Naive thymus-derived CD8-positive, alpha-beta T cell (primary cell): ENCODE measurements at places on chromosomes 1 and 21. TPM values are rescaled to one million over a fixed set of nuclear protein-coding genes. Genes with fewer than 3 reads are reported as not detected.

DNA sequence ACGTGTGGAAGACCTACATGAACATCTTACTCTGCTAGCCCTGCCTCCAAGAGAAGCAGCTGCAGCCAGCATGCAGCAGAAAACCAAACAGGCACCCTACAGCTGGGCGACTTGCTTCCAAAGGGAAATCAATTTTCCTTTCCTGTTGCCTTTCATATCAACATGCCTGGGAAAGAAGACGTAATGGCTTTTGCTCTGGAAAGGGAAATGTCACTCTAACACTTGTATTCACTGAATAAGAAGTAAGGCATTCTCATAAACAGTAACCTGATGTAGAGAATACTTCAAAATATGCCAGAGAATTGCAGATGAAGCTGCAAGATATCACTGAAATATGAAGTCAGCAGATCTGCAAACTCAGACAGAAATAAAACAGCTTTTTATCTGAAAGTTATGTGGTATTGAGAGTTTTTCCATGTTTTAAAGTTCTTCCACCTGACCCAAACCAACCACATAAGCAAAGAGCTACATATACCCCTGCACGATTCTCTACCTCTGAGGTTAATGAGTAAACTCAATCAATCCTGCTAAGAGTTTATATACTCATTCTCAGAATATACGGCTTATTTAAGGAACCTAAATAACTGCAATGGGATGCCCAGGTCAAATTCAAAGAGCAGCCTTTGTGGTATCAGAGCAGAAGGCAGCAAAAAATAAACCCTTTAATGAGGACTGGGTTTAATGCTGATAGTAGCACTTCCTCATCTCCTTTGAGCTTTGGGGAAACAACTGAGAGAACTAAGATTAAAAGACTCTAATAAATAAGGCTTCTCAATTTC is 150.9 kb downstream of the RERE start:
- no peak for DNase-seq
- H3K36me3 ChIP-seq = no peaks in the 10 kb centered on the region
- peaks cover 38% of the 10 kb centered on the region for H3K4me1 ChIP-seq
- H3K27ac ChIP-seq = no peak overlapping the region
- H3K27me3 ChIP-seq = no peaks in the 10 kb centered on the region
- no peak overlapping the region for H3K4me3 ChIP-seq

GRCh38 chr1:110462964-110463363 is 12.0 kb downstream of the PROK1 start:
- DNase-seq = no peak
- no peak overlapping the region for H3K27ac ChIP-seq
- H3K4me1 ChIP-seq = no peaks in the 10 kb centered on the region
- no peak overlapping the region for H3K4me3 ChIP-seq

The RIPPLY3 gene
- not detected for total RNA-seq

DNA sequence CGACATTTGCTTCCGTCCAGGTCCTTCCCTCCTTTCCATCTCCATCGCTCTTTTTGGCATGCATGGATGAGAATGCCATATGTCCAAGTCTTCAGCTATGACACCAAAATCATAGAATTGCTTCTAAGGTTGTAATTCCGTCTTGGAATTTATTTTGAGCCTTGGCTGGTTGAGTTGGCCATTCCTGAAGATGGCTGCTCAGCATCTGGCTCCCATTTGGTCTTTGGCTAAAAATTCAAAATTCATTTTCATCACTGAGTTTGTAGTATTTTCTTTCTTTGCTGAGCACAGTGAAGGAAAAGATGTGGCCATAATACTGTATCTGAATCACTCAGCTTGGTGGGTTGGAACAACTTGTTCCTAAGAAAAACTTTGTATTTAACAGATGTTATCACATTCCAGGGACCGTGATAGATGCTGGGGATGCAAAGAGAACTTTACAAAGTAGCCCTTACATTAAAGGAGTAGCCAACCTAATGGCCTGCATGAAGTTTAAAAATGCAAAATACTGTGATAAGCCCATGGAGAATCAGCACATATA is 15.6 kb downstream of the JUN start:
- H3K27ac ChIP-seq = no peak overlapping the region
- H3K27me3 ChIP-seq = peaks cover 4% of the 10 kb centered on the region
- H3K4me1 ChIP-seq = peaks cover 4% of the 10 kb centered on the region
- DNase-seq = no peak
- no peak overlapping the region for H3K4me3 ChIP-seq

The LAMC1 gene
- 0.93 TPM for total RNA-seq

GRCh38 chr1:165871311-165872067 is 44.1 kb downstream of the UCK2 start:
- no peak overlapping the region for H3K27ac ChIP-seq
- peaks cover 3% of the 10 kb centered on the region for H3K27me3 ChIP-seq
- DNase-seq = no peak
- peaks cover 54% of the 10 kb centered on the region for H3K4me1 ChIP-seq

The LYPD8 gene
- total RNA-seq = not detected

DNA sequence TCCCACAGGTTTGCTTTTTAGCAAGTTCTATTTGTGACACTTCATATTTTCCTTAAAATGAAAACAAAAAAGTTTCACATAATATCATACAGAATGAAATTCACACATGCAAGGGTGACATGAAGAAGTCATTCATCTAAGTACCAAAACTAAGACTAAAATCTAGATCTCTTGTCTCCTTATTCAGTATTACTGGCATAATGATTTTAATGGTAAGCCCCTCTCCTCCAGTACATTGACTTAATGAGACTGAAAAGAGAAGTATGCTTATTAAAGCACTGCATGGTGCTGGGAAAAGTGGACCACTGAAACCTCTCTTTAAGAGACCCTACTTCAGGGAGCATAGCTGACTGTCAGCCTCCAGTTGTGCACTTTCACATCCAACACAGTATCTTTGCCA is 99.5 kb downstream of the NEGR1 start:
- no peak for DNase-seq
- H3K27me3 ChIP-seq = no peaks in the 10 kb centered on the region
- no peaks in the 10 kb centered on the region for H3K4me1 ChIP-seq
- H3K4me3 ChIP-seq = no peak overlapping the region

The AMY1A gene
- total RNA-seq = not detected

The ATP6V1G3 gene
- total RNA-seq = not detected

DNA sequence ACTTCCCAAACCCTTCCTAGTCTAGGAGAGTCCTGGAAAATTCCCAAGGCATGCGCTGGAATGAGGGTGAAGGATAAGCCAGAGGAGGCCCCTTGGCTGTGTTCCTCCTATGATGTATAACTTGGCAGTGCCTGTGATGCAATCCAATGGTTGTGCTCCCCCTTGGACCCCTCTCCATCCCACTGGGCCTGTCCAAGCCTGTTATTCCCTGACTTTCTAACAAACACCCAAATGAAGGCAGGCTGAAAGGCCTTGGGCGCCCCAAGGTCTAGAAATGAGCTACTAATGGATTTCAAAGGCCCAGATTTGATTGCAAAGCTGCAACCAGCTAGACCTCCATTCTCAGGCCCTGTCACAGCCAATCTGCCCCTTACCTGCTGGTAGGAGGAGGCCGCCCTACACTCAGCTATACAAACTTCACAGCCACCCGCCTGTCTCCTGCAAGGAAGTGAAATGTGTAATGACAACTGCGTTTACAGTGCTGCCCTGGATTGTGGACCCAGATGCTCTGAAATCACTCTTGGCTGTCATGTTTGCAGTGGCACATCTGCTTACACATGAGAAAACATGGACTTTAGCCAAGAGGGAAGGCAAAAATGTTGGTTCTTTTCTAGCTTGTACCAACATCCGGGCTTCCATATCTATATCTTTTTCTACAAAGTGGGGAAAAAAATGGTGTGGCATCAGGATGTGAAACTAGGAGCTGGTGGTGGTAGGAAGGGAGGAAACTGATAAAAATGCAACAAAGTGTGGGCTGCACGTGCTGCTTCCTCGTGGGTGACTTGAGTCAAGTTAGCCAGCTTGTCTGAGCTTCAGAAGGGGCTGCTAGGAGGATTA is 130.4 kb downstream of the TRABD2B start:
- H3K4me1 ChIP-seq = no peaks in the 10 kb centered on the region
- H3K27me3 ChIP-seq = peaks cover 15% of the 10 kb centered on the region
- DNase-seq = no peak

DNA sequence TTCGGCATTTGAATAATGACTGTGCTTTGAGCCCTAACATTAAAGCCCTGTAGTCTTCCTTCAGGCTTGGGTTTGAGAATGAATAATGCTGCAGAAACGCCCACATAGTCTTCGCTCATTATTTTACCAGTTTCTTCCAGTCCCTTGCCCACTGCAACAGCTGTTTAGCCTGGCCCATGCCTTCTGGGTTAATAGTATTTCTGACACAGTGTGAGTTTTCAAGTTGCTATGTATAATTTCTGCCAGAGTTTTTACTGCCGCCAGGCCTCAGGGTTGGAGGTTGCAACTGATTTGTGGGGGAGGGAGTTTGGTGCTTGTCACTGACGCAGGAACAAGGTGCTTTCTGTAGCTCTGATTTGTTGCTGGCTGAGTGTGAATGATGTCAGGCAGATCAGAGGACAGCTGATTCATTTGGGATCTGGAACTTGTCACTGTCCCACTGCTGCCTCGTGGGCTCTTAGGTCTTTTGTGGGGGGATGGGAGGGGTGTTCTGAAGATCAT is 109.8 kb downstream of the MAST2 start:
- DNase-seq = no peak
- no peaks in the 10 kb centered on the region for H3K27me3 ChIP-seq
- H3K36me3 ChIP-seq = no peaks in the 10 kb centered on the region
- H3K4me3 ChIP-seq = no peak overlapping the region
- H3K27ac ChIP-seq = no peak overlapping the region

The RGS5 gene
- total RNA-seq = 1.4 TPM

DNA sequence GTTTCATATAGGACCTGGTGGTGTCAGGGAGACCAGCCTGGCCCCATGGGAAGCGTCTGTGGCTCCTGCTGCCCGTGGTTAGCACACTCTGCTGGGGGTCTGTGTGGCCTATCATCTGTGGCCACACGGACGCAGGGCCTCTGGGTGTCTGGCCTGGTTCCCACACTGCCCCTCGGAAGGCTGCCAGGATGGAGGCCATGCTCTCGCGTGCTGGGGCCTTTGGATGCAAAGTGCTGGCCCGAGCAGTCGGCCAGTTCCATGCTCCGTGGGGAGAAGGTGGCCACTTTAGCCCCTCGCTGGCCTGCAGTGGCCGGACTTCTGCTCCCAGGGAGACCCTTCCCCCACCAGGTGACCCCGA is 20.8 kb upstream of the LRRC3 start:
- H3K27ac ChIP-seq = no peak overlapping the region
- H3K36me3 ChIP-seq = peaks cover 2% of the 10 kb centered on the region
- H3K4me1 ChIP-seq = no peaks in the 10 kb centered on the region
- H3K27me3 ChIP-seq = no peaks in the 10 kb centered on the region

DNA sequence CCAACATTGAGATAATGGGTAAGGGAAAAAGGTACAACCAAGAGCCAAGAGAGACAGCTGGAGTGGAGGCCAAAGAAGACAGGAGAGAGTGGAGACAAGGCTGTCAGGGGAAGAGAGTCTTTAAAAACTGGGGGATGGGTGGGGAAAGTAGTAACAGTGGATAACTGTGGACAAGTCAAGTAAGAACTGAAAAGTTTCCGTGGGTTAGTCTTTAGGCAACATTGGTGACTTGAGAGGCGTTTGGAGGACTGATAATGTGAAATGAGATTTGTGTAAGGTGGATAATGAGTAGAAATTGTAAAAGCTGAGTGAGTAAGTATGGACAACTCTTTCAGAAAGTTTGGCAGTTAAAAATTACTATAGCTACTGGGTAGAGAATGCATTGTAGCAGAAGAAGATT is 10.4 kb downstream of the PPP2R5A start:
- H3K4me1 ChIP-seq = peaks cover 76% of the 10 kb centered on the region
- H3K27ac ChIP-seq = no peak overlapping the region
- H3K27me3 ChIP-seq = no peaks in the 10 kb centered on the region
- H3K36me3 ChIP-seq = peaks cover 10% of the 10 kb centered on the region
- no peak overlapping the region for H3K4me3 ChIP-seq

The FGR gene
- total RNA-seq = 2.0 TPM

GRCh38 chr1:226407199-226407496 is 745 bp downstream of the PARP1 start:
- H3K27me3 ChIP-seq = no peaks in the 10 kb centered on the region
- no peaks in the 10 kb centered on the region for H3K36me3 ChIP-seq
- H3K4me1 ChIP-seq = peaks cover 57% of the 10 kb centered on the region

DNA sequence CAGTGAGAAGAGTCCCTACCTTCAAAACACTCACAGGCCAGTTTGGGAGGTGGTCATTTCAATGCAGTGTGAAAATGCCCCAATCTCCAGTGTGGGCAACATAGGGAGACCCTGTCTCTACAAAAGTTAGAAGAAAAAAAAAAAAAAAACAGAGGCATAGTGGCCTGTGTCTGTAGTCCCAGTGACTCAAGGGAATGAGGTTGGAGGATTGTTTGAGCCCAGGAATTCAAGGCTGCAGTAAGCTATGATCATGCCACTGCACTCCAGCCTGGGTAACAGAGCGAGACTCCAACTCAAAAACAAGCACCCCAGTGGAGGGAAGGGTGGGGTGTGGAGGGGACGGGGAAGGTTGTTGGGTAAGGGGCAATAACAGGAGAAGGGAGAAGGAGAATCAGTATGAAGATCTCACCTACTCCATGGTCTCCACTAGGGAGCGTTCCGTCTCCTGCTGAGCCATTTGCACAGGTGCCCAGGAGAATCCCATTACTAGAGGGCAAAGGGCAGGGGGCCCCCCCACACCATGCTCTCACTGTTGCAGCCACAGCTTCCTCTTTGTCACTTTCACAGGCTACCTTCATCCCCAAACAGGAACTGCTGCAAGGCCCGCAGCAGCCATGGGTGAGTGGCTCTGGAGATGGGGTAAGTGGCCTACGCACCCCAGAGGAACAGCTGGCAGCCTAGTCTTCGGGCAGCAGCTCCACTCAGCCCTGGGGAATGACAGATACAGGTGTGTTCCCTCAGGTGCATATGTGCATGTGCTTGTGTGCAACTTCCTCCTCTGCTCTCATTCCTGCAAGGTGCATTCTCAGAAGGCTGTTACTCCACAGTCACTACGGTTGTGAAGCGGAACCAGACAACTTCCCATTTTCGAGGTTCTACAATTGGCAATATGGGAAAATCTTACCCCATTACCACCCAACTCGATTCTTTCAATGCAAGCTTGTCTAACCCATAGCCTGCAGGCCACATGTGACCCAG is 87.9 kb upstream of the LYST start:
- no peaks in the 10 kb centered on the region for H3K36me3 ChIP-seq
- H3K27me3 ChIP-seq = no peaks in the 10 kb centered on the region
- peak; percentile 42 for DNase-seq
- H3K27ac ChIP-seq = peak overlapping the region; percentile 87
- peak overlapping the region; percentile 70 for H3K4me3 ChIP-seq

The RASAL2 gene
- total RNA-seq = not detected

The WNT3A gene
- not detected for total RNA-seq

DNA sequence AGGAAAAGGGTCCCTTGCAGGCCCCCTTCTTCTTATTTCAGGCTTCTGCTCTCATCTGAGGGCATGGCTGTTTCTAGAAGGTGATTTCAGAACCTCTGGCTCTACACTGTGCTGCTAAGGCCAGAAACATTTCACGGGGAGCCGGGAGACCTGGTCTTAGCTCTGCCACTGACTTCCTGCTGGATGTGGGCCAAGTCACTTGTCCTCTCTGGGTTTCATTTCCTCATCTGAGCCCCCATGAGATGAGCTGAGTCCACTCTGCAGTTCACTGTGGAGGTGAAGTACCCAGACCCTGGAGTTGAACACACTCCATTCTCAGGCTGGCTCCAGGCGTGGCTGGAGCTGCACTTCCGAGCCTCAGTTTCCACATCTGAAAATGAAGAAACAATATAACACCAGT is 2.1 kb downstream of the PADI1 start:
- no peak overlapping the region for H3K4me3 ChIP-seq
- peaks cover 2% of the 10 kb centered on the region for H3K36me3 ChIP-seq
- peaks cover 48% of the 10 kb centered on the region for H3K4me1 ChIP-seq
- no peak for DNase-seq
- H3K27ac ChIP-seq = no peak overlapping the region

- H3K36me3 ChIP-seq = no peaks in the 10 kb centered on the region
- H3K27ac ChIP-seq = peak overlapping the region; percentile 40
- no peak overlapping the region for H3K4me3 ChIP-seq
- no peaks in the 10 kb centered on the region for H3K4me1 ChIP-seq
- DNase-seq = no peak
- no peaks in the 10 kb centered on the region for H3K27me3 ChIP-seq
Measured at GRCh38 chr1:84277343-84278059, 24.0 kb upstream of the SAMD13 start.
